Naive thymus-derived CD8-positive, alpha-beta T cell (primary cell): ENCODE measurements at places on chromosomes 7 and 10. TPM values are rescaled to one million over a fixed set of nuclear protein-coding genes. Genes with fewer than 3 reads are reported as not detected.

FXYD4 gene
- total RNA-seq = not detected

DNA sequence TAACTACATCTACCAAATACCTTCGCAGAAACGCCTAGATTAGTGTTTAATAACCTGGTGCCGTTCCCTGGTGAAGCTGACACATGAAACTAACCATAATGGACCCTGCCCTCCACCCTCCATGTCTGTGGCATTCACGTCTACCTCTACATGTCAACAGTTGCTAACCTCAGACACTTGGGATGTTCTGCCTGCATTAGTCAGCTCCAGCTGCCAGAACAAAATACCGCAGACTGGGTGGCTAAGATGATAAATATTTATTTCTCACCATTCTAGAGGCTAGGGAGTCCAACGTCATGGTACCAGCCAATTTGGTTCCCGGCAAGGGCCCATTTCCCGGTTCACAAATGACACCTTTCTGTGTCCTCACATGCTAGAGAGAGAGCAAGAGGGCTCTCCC lies 118.5 kb upstream of the CHST15 start:
- H3K27ac ChIP-seq = no peak overlapping the region
- no peak for DNase-seq
- peaks cover 2% of the 10 kb centered on the region for H3K4me1 ChIP-seq
- no peaks in the 10 kb centered on the region for H3K36me3 ChIP-seq
- H3K27me3 ChIP-seq = peaks cover 5% of the 10 kb centered on the region
- H3K4me3 ChIP-seq = no peak overlapping the region

POLR2J2 gene
- 32.3 TPM for total RNA-seq

DNA sequence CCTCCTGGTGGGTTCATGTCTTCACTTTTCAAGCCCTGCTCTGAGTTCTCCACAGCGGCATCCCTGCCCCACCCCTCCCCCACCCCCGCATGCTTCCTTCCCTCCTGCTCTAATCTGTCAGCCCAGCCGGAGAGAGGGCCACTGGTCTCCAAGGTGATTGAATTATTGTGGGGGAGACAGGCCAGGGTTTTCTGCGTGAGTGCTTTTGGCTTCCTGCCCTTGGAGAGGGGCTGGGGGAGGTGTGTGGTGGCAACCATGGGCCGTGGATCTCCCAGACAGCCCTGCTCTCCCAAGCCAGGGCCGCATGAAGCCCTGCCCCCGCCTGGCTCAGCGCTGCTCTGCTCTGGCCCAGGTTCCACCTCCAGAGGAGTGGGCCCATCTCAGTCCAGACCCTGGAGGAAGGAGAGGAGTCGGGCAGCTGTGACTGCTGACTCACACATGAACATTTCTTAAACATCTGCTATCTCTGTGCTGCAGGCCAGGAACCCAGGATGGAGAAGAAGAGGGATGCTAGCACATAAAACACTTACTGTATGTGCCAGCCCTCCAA lies 109.9 kb downstream of the ZMIZ1 start:
- no peak overlapping the region for H3K27ac ChIP-seq
- H3K4me1 ChIP-seq = no peaks in the 10 kb centered on the region
- no peak overlapping the region for H3K4me3 ChIP-seq
- no peaks in the 10 kb centered on the region for H3K36me3 ChIP-seq

DNA sequence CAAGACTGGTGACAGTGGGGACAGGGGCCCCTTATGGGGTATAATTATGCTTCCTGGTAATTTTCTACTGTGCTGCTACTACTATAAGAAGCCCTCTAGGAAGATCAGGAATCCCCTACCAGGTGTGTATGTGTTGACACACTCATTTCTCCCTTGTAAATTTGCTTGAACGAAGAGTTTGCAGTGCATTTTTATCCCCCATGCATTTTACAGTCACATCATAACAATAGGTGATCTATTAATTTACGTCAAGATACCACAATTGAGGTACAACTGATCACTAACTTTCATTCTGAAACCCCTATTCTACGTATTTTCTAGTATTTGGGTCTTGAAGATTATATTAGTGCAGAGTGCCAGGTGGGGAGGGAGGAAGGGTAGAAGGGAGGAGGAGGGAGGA lies 252.2 kb downstream of the NSUN6 start:
- no peak overlapping the region for H3K27ac ChIP-seq
- H3K27me3 ChIP-seq = peaks cover 15% of the 10 kb centered on the region
- peaks cover 15% of the 10 kb centered on the region for H3K4me1 ChIP-seq
- H3K4me3 ChIP-seq = no peak overlapping the region

GRCh38 chr7:16129431-16130110 lies 291.8 kb downstream of the CRPPA start:
- H3K4me3 ChIP-seq = no peak overlapping the region
- H3K4me1 ChIP-seq = no peaks in the 10 kb centered on the region
- no peak for DNase-seq
- H3K27me3 ChIP-seq = no peaks in the 10 kb centered on the region

GRCh38 chr7:129797214-129797789 lies 155.5 kb downstream of the UBE2H start:
- no peak overlapping the region for H3K4me3 ChIP-seq
- peaks cover 5% of the 10 kb centered on the region for H3K27me3 ChIP-seq
- H3K27ac ChIP-seq = no peak overlapping the region

DNA sequence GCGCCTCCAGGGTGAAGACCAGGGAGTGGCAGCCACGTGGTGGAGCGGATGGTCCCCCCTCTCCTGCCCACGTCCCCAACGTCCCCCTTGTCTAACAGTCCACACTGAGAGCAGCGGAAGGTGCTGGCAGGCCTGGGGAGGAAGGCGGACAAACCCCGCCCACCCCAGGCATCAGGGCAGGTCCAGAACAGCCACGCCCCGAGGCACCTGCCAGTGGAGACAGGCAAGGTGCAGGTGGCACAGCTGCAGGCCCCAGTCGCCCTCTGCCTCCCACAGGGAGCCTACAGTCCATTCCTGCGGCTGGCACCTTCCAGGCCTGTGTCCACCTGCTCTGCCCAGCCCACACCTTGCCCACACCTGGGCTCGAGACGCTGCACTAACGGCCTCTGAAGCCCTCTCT lies 24.9 kb downstream of the CYP2W1 start:
- no peak overlapping the region for H3K27ac ChIP-seq
- DNase-seq = no peak
- H3K4me1 ChIP-seq = peaks cover 11% of the 10 kb centered on the region

DNA sequence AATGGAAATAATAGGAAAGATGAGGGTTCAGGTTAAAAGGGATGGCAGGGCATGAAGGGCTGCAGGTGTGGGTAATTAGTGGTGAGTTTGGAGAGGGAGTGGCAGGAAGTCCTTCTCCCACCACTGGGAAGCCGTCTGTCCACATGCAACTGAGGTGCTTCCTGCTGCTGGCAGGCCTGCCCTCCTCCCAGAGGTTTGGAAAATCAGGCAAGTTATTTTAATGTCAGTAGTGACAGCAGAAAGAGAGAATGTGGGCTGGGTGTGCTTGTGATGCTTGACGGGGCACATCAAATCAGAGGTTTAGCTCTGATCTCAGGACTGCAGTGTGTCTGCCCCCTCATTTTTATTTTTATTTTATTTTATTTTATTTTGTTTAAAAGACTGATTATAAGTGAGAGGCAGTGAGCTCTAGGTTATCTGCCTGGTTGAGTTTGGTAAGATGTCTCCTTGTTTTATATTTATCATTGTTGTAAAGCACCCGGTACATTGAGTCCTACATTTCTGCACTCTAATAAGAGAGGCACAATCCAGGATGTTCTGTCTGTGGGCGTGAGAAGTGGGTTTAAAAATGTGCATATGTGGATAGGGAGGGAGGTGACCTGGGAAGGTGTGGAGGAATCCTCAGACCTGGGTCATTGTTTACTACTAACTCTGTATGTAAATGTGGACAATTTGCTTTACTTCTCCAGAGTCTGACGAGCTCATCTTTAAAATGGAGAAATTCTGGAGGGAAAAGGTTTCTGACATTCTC lies 504.4 kb downstream of the LRMDA start:
- H3K36me3 ChIP-seq = no peaks in the 10 kb centered on the region
- no peak overlapping the region for H3K4me3 ChIP-seq
- H3K4me1 ChIP-seq = no peaks in the 10 kb centered on the region

RHOBTB1 gene
- 0.33 TPM for total RNA-seq

GRCh38 chr10:95236068-95236903 lies 42.2 kb downstream of the ACSM6 start:
- no peak overlapping the region for H3K27ac ChIP-seq
- no peak overlapping the region for H3K4me3 ChIP-seq
- peaks cover 2% of the 10 kb centered on the region for H3K36me3 ChIP-seq
- H3K4me1 ChIP-seq = peaks cover 2% of the 10 kb centered on the region
- no peak for DNase-seq

- peaks cover 2% of the 10 kb centered on the region for H3K4me1 ChIP-seq
- no peak overlapping the region for H3K27ac ChIP-seq
Observed at GRCh38 chr7:47931005-47932004, 17.0 kb downstream of the PKD1L1 start.

DNA sequence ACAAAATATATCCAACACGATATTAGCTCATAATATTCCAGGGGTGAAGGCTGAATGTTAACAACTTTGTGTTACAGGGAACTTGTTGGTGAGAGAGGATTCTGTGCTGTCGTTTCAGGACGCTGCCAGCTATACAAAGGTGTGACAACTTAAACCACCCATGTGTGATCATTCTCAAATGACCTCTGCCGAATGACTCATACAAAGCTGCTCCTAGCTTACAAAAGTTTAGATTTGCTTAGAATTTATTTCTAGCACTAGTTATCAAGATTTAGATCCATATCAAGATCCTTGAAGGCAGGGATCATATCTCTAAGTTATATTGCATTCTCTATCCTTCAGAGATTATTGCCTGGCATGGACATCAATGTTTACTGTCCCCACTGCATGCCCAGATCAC lies 65.3 kb downstream of the COBL start:
- H3K4me1 ChIP-seq = no peaks in the 10 kb centered on the region
- no peak overlapping the region for H3K27ac ChIP-seq
- no peaks in the 10 kb centered on the region for H3K36me3 ChIP-seq
- H3K4me3 ChIP-seq = no peak overlapping the region

GRCh38 chr7:124247691-124248090 lies 214.8 kb upstream of the TMEM229A start:
- no peaks in the 10 kb centered on the region for H3K27me3 ChIP-seq
- H3K36me3 ChIP-seq = no peaks in the 10 kb centered on the region
- no peak for DNase-seq
- no peak overlapping the region for H3K4me3 ChIP-seq

CLRN3 gene
- not detected for total RNA-seq

DNA sequence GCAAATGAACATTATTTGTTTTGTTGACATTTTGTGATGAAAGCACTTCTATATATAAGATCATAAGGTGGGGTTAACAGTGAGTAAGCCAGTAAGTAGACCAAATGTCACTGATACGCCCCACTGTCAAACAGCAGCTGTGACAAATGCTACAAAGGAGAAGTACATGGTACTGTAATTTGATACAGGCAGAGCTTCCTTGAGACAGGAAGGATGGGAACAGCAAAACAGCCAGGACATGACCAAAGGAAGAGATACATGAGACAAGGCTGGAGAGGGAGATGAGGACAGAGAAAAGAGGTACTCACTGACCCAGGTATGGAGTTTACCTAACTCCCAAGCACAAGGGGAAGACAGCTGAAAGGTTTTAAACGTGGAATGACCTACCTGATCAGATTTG lies 127.0 kb downstream of the SRPK2 start:
- H3K27ac ChIP-seq = peak overlapping the region; percentile 8
- no peak overlapping the region for H3K4me3 ChIP-seq
- no peak for DNase-seq
- no peaks in the 10 kb centered on the region for H3K36me3 ChIP-seq
- H3K4me1 ChIP-seq = peaks cover 30% of the 10 kb centered on the region

OPALIN gene
- not detected for total RNA-seq

PVRIG gene
- total RNA-seq = 81.5 TPM

- H3K27me3 ChIP-seq = no peaks in the 10 kb centered on the region
- peaks cover 16% of the 10 kb centered on the region for H3K36me3 ChIP-seq
Observed at GRCh38 chr10:7274293-7274692, 136.5 kb downstream of the SFMBT2 start.

RBP3 gene
- not detected for total RNA-seq

DNA sequence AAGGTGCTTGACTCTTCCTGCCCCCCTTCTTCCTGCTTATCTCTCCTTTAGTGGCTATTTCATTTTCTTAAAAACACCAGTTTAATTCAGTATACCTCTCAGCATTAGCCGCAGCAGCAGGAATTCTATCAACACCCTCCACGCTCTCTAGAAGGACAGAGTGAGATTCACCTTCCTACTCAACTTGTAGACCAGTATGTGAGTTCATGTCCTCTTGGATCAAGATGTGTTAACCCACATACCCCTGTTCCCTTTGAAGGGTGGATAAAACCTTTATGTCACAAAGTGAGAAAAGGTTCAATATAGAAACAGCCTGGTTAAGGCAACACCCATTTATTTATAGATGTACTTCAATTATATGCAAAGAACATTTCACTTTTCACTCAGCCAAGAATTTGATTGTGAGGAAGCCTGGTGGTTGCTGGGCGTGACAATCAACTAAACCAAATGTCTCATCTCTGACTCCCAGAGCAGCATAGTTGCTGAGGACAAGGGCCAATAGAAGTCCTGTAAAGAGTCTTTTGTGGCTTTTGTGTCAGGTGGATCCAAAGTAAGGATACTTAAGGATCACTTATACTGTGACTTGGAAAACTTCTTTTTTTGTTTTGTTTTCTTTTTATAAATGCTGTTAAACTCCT lies 617.1 kb downstream of the SORCS3 start:
- H3K36me3 ChIP-seq = no peaks in the 10 kb centered on the region
- DNase-seq = no peak
- no peak overlapping the region for H3K4me3 ChIP-seq

DNA sequence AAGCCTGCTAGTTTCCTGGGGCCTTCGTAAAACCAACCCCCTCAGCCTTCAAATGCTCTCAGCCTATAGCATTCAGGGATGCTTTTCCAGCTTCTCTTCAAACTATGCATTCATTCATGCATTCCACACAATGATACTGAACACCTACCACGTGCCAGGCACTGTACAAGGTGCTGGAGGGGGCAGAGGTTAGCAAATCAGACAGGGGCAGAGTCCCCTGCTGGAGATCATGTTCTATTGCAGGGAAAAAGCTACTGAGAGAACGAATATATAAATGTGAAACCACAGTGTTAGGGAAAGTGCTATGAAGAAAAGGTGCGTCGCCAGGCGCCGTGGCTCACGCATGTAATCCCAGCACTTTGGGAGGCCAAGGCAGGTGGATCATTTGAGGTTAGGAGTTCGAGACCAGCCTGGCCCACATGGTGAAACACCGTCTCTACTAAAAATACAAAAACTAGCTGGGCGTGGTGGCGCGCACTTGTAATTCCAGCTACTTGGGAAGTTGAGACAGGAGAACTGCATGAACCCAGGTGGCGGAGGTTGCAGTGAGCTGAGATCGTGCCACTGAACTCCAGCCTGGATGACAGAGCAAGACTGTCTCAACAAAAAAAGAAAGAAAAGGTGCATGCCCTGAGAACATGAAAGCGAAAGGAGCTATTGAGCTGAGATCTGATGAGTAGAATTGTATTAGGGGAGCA lies 64.6 kb upstream of the CALN1 start:
- H3K27ac ChIP-seq = no peak overlapping the region
- no peak for DNase-seq
- H3K4me1 ChIP-seq = no peaks in the 10 kb centered on the region
- no peak overlapping the region for H3K4me3 ChIP-seq
- H3K27me3 ChIP-seq = no peaks in the 10 kb centered on the region

DNA sequence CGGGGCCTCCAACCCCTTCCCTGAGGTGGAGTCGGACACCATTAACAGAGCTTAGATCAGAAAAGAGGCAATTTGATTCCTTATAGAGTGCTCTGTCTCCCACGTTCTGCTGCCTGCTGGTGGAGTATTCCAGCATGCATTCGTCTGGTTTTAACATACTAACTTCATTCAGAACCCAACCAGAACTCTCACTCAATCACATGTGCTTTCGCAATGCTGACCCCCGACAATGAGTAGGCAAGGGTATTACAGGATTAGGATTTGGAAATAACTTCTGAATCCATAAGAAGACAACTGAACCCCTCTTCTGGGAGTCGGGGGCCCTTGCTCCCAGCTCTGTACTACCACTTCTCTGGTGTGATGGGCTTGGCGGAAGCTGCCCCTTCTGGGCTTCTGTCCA lies 55.7 kb upstream of the HABP2 start:
- no peak overlapping the region for H3K4me3 ChIP-seq
- no peak for DNase-seq
- H3K27ac ChIP-seq = no peak overlapping the region
- peaks cover 6% of the 10 kb centered on the region for H3K4me1 ChIP-seq
